ENCODE measurements at places on chromosomes 16 and 17. TPM values are rescaled to one million over a fixed set of nuclear protein-coding genes. Genes with fewer than 3 reads are reported as not detected.

The TMEM101 gene
- 33.2 TPM for total RNA-seq

GRCh38 chr16:11689031-11689840, 21.0 kb downstream of the SNN start:
- DNase-seq, result no peak

The PKMYT1 gene
- total RNA-seq, result 12.0 TPM

- peak; percentile 17 for DNase-seq
These were observed 167.1 kb downstream of the HAPSTR1 start for GRCh38 chr16:9258423-9259051.

DNA sequence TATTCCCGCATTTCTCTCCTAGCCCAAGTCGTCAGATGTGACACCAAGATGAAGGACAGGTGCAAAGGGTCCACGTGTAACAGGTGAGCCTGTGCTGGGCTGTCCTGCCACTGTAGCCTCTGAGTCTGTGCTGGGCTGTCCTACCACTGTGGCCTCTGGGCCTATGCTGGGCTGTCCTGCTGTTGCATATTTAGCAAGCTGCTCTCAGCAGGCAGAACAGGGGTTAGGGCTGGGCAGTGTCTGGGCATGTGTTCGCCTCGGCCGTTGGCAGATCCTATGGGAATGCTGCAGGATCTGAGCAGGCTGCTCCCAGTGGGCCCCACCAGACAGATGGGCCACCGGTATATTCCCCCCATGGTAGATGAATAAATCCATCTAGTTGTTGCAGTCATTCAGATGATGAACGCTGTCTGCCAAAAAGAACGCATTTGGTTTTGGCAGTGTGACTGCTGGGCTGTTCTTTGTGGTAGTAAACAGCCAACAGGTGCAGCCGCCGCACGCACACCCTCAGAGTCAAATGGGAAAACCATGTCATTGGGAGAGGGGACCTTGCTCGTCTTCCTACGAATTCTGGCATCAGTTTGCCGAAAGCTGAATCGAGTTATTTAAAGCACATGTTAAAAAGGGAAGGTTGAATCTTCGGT, 49.2 kb downstream of the CRISPLD2 start:
- DNase-seq, result no peak

DNA sequence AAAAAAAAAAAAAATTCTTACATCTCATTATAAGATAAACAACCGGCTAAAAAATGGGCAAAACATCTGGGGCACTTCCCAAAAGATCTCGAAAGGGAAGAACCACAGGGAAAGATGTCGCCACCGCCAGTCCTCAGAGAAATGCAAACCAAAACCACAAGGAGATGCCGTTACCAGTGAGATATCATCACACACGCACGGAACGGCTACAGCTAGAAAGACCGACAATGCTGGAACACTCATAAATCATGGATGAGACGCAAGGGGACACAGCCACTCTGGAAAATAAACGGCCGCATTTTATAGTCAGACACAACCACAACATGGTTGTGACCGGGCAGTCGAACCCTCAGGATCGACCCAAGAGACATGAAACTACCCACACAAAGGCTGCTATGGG, 24.5 kb downstream of the WDR45B start:
- no peak for DNase-seq

- DNase-seq, result peak; percentile 97
These were observed 28.7 kb upstream of the TNRC6A start for GRCh38 chr16:24700549-24701392.

GRCh38 chr16:1614456-1615102, 2.4 kb downstream of the CRAMP1 start:
- DNase-seq, result peak; percentile 34

- DNase-seq, result no peak
These were observed 10.2 kb downstream of the CYTH1 start for GRCh38 chr17:78771758-78772382.

GRCh38 chr16:84568066-84568465, 49.8 kb downstream of the COTL1 start:
- no peak for DNase-seq

GRCh38 chr16:29811170-29811895, 660 bp upstream of the PRRT2 start:
- peak; percentile 99 for DNase-seq

- DNase-seq, result peak; percentile 45
These were observed 105.6 kb downstream of the OR1D5 start for GRCh38 chr17:2957631-2958286.

- DNase-seq, result peak; percentile 81
These were observed at the start of gene MOSMO for GRCh38 chr16:22007509-22008214. Gene MOSMO, plus strand, starts transcription at chr16:22008111. Its CDS starts 191 bp downstream, at chr16:22008302.

The CTDNEP1 gene
- 24.7 TPM for total RNA-seq

- peak; percentile 21 for DNase-seq
These were observed 204.1 kb downstream of the COPRS start for GRCh38 chr17:31654936-31655335.

The NAGS gene
- 1.4 TPM for total RNA-seq

- no peak for DNase-seq
These were observed 3.8 kb upstream of the DEF8 start for GRCh38 chr16:89944773-89945172.

DNA sequence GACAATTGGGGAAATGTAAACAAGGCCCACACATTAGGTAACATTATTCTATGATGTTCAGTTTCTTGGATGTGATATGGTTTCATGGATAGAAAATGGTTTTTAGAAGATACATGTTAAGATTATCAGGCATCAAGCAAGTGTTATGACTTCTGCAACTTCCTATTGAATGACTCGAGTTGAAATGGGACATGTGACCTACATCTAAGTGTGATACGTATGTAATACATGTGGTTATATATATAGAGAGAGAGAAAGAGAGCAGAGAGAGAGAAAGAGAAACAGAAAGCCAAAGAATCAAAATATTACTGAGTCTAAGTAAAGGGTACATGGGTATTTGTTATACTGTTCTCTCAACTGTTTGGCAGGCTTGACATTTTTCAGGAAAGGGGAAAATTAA, 1.7 kb downstream of the TMEM170A start:
- DNase-seq, result no peak

The TNK1 gene
- total RNA-seq, result not detected
